DMS153 (cell line): ENCODE measurements at places on chromosomes 1 and 21.

- DNase-seq = no peak
These were observed at the start of gene GNG4 for GRCh38 chr1:235649368-235650163. GNG4 (minus strand) TSS chr1:235649784; CDS start chr1:235583838, 65,946 bp downstream.

DNA sequence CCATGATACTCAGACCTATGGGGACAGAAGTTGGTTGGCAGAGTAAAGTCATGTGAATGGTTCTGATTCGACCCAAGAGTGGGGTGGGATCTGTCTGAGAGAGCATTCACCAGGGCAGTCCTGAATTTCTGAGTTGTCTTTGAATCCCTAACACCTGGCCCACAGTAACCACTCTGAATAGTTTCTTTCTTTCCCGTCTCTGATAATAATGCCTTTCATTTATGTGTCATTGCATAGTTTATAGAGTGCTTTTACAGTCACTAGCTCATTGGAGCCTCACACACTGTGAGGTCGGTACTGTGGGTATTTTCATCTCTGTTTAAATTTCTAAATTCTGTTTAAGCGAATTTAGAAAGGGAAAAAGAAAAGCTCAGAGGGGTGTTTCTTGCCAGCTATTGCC is 147.1 kb downstream of the C1orf21 start:
- DNase-seq = no peak

- no peak for DNase-seq
These were observed 50.0 kb downstream of the BEND5 start for GRCh38 chr1:48726557-48727215.

DNA sequence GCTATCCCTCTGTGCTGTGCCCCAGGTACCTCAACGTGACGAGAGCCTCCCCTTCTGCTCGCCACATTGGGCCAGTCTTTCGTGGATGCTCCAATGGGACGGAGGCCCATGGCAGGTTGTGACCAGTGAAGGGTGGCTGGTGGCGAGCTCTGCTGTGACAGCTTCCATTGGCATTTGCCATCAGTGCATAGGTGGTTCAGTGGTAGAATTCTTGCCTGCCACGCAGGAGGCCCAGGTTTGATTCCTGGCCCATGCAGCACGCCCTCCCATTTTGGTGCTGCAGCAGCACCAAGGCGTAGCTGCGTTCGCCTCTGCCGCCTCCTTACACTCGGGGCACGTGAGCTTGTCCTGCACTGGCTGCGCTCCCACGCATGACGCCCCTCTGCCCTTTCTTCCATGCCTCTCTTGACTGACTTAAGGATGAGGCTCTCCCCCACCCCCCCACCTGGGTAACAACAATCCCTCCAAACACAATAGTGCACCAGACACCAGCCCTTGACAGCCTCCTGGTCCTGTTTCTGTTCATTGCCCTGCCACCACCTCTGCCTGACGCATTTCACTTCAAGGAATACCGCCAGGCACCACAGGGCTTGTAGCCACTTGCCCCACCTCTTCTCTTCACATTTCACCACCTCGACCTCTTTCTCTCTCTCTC is 24.7 kb upstream of the FCGR2A start:
- DNase-seq = no peak

GRCh38 chr21:36856643-36857042 is 109.8 kb downstream of the HLCS start:
- no peak for DNase-seq

GRCh38 chr1:153232553-153232952 is 15.2 kb downstream of the PRR9 start:
- DNase-seq = no peak

- no peak for DNase-seq
These were observed 12.7 kb downstream of the BCAR3 start for GRCh38 chr1:93668951-93669350.

DNA sequence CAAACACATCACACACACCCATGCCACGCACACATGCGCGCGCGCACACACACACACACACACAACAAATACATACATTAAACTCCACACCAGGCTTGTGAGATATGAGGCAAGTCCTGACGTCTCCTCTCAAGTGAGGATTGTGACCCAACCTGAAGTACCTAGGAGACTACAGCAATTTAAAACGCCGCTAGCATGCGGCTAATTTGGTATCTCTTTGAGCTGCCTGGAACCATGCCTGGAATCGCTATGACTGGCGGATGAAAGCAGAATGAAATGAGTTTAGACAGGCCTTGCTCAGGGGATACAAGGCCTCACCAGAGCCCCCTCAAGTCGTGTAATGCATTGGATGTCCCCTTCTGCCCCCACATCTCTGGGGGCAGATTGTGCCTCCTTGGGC is 1.6 kb upstream of the RAB7B start:
- no peak for DNase-seq

- DNase-seq = no peak
These were observed 259.0 kb upstream of the FOXD3 start for GRCh38 chr1:63063367-63063766.

GRCh38 chr1:167509587-167509986 is 8.7 kb downstream of the CD247 start:
- no peak for DNase-seq

DNA sequence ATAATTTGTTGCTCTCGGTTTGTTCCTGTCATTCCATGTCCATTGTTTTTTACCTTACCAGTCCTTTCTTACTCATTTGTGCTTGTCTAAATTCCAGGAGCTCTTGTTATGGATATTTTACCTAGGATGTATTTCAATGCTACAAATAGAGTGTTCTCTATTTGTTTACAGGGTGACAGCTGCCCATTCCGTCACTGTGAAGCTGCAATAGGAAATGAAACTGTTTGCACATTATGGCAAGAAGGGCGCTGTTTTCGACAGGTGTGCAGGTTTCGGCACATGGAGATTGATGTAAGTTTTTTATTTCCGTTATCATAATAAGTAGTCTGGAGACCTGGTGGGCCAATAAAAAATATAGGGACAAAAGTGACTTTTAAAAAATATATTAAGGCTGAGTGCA is 23.0 kb downstream of the ZBED6 start:
- no peak for DNase-seq

DNA sequence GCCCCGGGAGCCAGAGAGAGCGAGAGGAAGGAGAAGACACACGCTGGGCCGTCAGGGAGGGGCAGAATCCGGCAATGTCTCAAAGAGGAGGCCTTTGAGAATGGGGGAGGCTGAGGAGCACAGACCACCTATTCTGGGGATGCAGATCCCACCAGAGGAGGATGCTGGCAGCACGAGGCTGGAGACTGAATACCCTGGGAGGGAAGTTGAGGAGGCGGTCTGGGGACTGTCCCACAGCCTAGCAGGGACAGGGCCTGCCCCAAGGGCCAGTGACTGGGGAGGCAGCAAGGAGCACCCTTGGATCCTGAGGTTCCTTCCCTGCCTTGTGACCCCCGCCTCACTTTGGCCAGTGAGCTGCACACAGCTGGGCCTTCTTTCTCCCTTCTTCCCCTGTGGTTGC is 49.2 kb downstream of the SLC37A1 start:
- DNase-seq = no peak

- no peak for DNase-seq
These were observed 26.1 kb downstream of the EGLN1 start for GRCh38 chr1:231395998-231396390.

DNA sequence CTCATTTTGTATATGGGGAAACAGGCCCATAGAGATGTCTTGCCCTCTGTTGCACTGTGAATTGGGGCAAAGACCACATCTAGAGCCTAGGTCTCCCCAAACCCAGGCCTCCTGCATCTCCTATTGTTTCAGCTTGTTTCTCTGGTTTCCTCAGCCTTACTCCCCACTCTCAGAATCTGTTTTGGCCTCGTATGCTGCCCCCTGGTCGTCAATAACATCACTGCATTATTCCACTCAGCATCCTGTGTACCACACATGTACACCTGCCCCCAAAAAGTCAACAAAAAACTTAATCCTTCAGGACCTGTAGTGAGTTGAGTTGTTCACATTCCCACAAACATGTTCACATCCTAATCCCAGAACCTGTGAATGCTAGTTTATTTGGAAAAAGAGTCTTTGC is 184.8 kb downstream of the BRINP2 start:
- DNase-seq = no peak

DNA sequence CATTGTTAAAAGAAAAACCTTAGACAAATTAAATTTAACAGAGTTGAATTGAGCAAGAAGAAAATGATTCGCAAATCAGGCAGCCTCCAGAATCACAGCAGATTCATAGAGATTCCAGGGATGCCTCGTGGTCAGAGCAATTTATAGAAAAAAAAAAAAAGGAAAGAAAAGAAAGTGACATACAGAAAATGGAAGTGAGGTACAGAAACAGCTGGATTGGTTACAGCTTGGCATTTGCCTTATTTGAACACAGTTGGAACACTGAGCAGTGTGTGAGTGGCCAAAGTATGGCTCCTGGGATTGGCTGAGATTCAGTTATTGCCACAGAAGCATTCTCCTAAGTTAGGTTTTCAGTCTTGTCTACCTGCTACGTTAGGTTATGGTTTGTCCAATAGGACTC is 9.1 kb upstream of the C21orf91 start:
- DNase-seq = no peak

GRCh38 chr1:222644636-222644980 is 26.7 kb downstream of the MIA3 start:
- DNase-seq = no peak

- DNase-seq = no peak
These were observed 473.5 kb upstream of the ADGRL2 start for GRCh38 chr1:81327103-81327710.

- no peak for DNase-seq
These were observed 11.3 kb downstream of the NCSTN start for GRCh38 chr1:160354388-160354985.
